ENCODE measurements at places on chromosomes 3 and 15. TPM values are rescaled to one million over a fixed set of nuclear protein-coding genes. Genes with fewer than 3 reads are reported as not detected.

Gene CPLX3
- not detected for total RNA-seq

Gene ZCWPW2
- total RNA-seq = not detected

Gene GOLGA8G
- total RNA-seq = not detected

Gene MESP1
- total RNA-seq = 1.7 TPM

Gene CLDN16
- total RNA-seq = 0.09 TPM

Gene INKA1
- total RNA-seq = 2.0 TPM

Gene B3GALNT1
- 0.18 TPM for total RNA-seq

Gene WNT5A
- 1.4 TPM for total RNA-seq

Gene ZNF774
- 0.94 TPM for total RNA-seq

Gene COL7A1
- total RNA-seq = 170 TPM

Gene RAB6B
- 2.2 TPM for total RNA-seq

Gene MON1A
- total RNA-seq = 8.0 TPM

Gene TEX9
- 4.9 TPM for total RNA-seq

Gene DCLK3
- not detected for total RNA-seq

Gene LRRC3B
- not detected for total RNA-seq

Gene PEX5L
- total RNA-seq = not detected

Gene GABRB3
- total RNA-seq = 98.3 TPM

Gene RHOV
- total RNA-seq = 3.7 TPM

Gene COLQ
- 0.24 TPM for total RNA-seq

Gene SAMMSON
- total RNA-seq = not detected

Gene DENND4A
- 6.6 TPM for total RNA-seq

Gene SLITRK3
- total RNA-seq = not detected

Gene SLCO3A1
- total RNA-seq = 24.5 TPM

Gene MYL3
- total RNA-seq = 0.16 TPM

Gene ATG7
- 13.7 TPM for total RNA-seq

Gene TMEM207
- not detected for total RNA-seq

Gene IL17RB
- 0.88 TPM for total RNA-seq

Gene SPESP1
- total RNA-seq = not detected

Gene RHCG
- 41.0 TPM for total RNA-seq

Gene CCDC54
- total RNA-seq = not detected

All from A549 treated with dexamethasone at 1 μM for 4 hours (cell line).